Breast epithelium (tissue), 4 donors: ENCODE measurements at places on chromosomes 5 and 9. TPM values are rescaled to one million over a fixed set of nuclear protein-coding genes. Genes with fewer than 3 reads are reported as not detected.

The CA9 gene
- 5.0 TPM for total RNA-seq

The IL31RA gene
- not detected for total RNA-seq

The TMEM252 gene
- total RNA-seq = not detected

The RECK gene
- total RNA-seq = 25.6 TPM

The FAM200C gene
- 2.7 TPM for total RNA-seq

The DNAH5 gene
- 3.8 TPM for total RNA-seq
